ENCODE measurements at places on chromosomes 6 and 20.

DNA sequence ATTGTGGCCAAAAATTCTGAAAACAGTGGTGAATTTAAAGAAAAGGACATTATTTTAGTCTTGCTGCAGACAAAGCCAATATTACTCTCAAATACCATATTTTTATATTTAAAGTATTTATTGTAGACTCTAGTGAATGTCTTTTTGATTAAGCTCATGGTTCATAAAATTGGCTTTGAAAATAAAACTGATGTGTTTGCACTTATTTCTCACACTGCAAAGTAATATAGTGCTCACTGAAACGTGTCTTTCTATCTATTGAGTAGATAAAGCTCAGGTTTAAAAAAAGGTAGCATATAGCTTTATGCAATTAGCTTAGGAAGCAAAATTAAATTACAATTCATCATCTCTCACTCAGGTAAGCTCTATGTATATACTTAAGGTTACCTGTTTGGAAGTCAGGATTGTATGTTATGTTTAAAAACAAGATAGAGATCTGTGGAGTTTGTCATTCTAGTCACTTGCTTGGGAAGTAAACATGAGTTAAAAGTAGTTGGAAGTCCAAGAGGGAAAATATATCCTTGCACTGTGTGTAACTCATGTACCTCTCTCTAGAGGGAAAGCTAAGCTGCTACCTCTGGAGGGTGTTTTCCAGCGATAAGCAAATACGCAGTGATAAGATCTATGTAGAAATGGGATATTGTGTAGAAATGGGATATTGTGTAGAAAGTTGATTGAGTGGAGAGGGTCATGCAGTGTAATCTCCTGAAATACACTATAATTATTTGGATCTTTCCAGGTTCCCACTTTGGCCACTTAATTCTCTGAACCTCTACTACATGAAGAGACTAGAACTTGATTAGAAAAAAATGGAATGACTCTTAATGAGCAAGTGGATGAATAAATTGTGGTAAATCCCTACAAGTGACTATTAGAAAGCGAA lies 29.9 kb upstream of the SPTLC3 start:
- DNase-seq = no peak

- DNase-seq = no peak
Measured at GRCh38 chr6:137025786-137026730, 18.7 kb downstream of the IL20RA start.

DNA sequence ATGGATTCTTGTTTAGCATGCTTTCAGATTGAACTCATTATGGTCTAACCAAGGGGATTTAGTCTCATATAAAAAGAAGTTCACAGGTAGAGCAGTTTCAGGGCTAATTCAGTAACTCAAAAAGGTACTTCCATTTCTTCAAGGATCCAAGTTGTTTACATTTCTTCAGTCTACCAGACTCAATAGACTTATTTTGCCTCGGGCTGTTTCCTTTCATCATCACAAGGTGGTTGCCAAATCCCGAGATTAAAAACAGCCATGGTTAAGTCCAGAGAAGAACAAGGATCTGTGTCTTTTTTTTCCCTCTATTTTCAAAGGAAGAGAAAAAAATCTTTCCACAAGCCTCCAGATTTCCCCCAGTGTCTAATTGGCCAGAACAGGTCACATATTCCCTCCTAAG lies 69.8 kb upstream of the SNX9 start:
- DNase-seq = no peak

- DNase-seq = no peak
Measured at GRCh38 chr6:91240878-91241603, 654.2 kb upstream of the MAP3K7 start.

DNA sequence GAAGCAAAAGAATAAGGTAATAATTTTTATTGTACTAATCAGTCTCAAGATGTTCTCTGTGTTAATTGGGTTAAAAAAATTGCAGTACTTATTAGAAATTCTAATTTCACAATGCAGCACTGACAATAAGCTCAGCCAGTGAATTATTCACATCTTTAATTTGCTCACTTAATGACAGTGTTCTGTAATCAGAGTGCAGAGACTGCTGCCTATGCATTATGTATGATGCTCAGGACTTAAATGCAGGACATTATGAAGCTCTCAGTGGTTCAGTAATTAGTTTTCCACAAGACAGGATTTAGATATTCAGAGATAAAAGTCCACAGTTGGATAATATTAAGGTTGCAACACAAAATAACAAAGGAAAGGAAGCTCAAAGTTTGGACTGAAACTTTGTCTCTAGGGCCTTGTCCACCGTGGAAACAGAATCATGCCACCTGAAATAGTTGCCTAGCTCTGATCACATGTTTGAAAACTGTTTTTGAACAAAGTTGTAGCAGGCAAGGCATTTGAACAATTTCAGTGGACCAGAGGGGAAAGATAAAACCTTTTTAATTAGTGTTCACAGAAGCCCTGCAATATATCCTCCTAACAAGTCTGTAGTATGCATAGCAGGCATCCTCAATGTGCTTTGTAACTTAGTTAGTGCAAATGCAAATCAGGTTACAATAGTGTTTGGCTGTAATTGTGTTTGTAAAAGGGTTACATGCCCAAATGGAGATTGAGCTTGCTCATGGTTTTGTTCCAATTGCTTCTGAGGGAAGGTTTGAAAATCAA lies 23.7 kb upstream of the MMS22L start:
- no peak for DNase-seq

GRCh38 chr6:17662585-17662984 lies 44.1 kb downstream of the NUP153 start:
- no peak for DNase-seq

DNA sequence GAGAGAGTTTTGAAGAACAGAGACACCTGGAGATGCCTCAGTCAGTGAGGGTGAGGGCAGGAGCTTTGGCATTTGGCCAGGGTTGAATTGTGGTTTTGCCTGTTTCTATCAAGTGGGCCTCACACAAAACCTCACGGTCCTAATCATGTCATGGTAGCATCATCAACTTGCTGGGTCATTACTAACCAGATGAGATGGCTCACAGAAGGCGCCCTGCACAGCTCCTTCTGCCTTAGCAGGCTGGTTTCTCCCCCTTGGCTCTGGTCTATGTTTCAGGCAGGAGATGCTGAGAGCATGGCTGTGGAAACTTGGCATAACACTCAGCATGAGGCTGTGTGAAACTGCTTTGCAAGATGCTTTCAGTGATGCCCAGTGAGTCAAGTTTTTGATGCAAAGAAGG lies 99.3 kb downstream of the LRRC1 start:
- DNase-seq = no peak

- no peak for DNase-seq
Measured at GRCh38 chr20:58565461-58566175, 50.4 kb upstream of the APCDD1L start.

DNA sequence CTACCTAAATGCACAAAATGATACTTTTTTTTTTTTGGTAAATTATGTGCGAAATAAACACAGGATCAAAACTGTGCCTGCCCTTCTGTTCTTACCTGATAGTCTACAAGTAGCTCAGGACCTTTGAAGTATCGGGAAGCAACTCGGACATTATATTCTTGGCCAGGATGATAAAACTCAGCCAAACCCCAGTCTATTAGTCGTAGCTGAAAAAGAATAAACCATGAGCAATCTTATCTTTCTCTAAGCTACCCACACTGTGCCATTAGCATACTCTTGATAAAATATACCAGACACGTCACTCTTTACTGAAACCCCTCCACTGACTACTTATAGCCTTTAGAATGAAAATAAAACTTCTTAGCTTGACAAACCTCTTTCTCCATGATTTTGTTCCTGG lies 29.8 kb upstream of the TBC1D20 start:
- no peak for DNase-seq

DNA sequence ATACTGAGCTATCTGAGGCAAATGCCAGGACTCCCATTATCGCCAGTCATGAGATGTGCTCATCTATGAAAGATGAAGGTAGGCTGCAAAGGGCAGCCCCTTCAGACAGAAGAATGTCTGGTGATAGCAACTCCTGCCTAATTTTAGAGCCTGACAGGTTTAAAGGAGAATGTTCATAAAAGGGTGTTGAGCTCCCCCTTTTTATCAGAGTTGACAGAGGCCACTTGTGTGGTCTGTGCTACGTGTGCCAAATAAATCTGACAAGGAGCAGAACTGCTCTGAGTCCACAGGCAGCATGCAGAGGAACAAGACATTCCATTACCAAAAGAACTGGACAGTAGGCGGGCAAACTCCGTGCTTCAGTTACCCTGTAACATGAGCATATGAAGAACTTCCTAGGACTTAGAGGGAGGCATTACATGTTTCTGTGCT lies 101.8 kb downstream of the PREP start:
- DNase-seq = no peak

GRCh38 chr20:33744773-33745385 lies 13.1 kb downstream of the ZNF341 start:
- no peak for DNase-seq

DNA sequence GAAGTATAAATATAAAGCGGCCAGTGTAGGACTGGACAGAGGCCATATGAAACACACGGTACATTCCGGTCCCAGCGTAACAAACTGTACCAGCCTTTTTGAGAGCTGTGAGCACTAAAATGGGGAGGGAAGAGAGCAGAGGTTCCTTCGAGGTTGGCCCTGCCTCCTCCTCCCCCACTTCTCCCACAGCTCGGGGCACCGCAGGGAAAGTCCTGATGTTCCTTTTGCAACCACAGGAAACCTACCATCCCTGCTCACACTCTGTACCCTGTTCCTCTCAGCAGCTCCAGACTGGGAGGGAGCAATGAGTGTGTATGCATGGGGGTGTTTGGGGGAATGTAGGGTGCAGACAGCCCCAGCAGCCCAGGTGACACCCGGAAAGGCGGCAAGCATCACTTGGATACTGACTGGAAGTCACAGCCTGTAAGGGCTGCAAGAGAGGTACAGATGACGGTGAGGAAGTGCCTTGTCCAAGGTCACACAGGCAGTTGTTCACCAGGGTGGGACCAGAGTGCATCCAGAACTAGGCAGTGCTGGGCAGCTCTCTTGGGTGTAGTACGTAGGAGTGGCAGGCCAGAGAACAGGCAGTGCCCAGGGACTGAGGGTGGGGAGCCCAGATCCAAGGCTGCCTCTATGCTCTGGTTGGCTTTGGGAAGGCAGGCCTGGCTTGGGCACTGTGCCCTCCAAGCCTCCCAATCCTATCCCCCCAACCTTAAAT lies 11.0 kb upstream of the ARMC12 start:
- DNase-seq = no peak

GRCh38 chr6:116008470-116009243 lies 52.0 kb downstream of the FRK start:
- DNase-seq = no peak
